ENCODE measurements at places on chromosomes 7 and 10.

- no peak for DNase-seq
Measured at GRCh38 chr7:22542669-22543068, 42.7 kb upstream of the STEAP1B start.

GRCh38 chr7:94969434-94970084 lies 62.2 kb downstream of the PPP1R9A start:
- DNase-seq, result no peak

DNA sequence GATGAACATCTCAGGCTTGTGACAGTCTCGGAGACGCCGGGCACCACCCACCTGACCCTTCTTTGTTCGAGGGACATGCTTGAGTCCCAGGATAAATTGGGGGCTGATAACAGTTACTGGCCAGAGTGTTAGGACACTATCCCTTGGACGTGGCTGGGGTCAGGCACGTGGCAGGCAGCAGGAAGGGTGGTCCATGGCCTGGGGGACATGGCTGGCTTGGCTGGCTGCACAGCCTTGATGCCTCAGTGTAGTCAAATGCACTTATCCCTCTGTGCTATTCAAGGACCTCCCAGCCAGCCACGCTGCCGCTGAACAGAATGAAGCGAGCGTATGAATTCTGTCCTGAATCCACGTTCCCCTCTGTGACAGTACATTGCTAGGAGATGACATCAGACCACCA lies 662.0 kb upstream of the FOXK1 start:
- DNase-seq, result no peak

DNA sequence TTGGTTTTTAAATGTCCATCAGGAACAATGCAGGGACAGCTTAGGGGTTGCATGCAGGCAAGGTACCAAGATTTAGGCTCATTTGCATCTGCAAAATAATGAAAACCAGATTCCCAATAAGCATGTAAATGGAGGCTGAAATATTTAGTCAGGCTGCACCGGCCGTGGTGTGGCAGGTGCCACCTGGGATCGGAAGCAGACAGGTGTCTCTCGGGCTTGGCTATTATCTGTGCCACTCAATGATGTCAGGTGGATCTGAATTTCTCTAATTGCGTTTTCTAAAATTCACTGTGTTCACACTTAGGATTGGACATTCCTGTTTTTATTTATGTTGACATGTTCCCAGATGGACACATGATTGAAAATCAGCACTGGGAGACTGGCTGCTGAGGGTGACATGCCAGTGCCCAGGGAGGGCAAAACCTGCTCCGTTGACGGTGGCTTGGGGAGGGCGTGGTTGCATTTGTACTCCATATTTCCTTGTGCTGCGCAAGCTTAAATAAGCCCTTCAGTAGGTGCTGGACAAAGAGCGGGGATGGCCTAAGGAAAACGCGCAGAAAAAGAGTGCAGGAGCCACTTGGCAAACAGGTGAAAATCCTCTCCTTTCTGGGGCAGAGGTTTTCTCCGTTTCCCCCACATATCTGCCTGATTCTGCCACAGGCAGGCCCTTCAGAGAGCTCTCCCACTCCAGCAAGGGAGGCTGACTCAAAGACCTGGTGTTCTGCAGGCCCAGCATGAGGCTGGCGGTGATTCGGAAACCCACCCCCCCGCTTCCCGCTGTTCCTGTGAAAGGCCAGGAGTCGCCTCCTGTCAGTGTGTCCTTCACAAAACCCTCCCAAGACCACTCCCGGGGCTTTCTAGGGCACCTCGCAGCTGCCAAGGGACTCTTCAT lies 142.5 kb downstream of the WDR37 start:
- no peak for DNase-seq

GRCh38 chr10:43801626-43802025 lies 152.9 kb upstream of the ZNF32 start:
- no peak for DNase-seq

Measured in DND-41 (cell line).